Heart right ventricle (tissue), 16 donors: ENCODE measurements at places on chromosomes 2 and 18. TPM values are rescaled to one million over a fixed set of nuclear protein-coding genes. Genes with fewer than 3 reads are reported as not detected.
A peak's percentile ranks its signal among the peaks of the same experiment; 100 is the strongest.

GRCh38 chr2:232592772-232593395, 40.5 kb upstream of the EFHD1 start:
- no peak for DNase-seq

GRCh38 chr2:203672856-203673255, 33.6 kb upstream of the CD28 start:
- DNase-seq, result no peak

DNA sequence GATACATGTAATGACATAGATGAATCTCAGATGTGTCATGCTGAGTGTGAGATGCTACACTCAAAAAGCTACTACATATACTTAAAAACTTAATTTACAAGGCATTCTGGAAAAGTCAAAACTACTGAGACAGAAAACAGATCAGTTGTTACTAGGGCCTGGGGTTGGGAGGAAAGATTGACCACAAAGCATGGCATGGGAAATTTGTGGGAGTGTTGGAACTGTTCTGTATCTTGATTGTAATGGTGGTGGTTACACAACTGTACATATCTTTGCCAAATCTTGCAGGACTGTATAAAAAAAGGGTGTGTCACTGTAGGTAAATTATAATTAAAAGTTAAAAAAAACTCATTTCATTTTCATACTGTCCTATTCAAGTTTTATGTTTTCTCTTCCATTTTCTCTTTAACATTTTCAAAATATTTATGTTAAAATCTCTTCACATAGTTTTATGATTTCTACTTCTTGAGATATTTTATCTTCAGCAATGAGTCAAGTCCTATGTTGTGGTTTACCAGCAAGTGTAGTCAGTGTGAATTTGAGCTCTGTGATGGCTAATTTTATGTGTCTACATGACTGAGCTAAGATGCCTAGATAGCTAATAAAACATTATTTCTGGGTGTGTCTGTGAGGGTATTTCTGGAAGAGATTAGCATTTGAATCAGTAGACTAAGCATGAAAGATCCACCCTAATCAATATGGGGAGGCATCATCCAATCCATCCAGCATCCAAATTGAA, 58.6 kb upstream of the VRK2 start:
- DNase-seq, result no peak

DNA sequence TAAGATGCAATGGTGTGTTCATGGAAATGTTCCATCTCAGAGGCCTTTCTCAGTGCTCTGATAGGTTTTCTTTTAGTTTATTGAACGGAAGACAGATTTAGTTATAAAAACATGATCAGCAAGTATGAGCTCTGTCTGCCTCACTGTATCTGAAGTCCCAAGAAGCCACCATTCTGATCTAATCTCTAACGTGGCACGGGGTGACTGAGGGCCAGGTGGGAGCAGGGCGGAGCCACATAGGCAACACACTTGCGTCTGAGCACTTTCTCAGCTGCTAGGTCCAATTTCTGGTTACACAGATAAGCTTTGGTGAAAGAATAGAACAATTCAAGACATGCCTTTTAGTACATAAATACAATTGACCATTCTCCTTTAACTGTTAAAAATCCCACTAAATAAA, 60.4 kb downstream of the SNTG2 start:
- no peak for DNase-seq

- no peak for DNase-seq
These were observed 186.3 kb downstream of the MYCN start for GRCh38 chr2:16126517-16127275.

- no peak for DNase-seq
These were observed 141.0 kb upstream of the BCL2L11 start for GRCh38 chr2:110979471-110980338.

DNA sequence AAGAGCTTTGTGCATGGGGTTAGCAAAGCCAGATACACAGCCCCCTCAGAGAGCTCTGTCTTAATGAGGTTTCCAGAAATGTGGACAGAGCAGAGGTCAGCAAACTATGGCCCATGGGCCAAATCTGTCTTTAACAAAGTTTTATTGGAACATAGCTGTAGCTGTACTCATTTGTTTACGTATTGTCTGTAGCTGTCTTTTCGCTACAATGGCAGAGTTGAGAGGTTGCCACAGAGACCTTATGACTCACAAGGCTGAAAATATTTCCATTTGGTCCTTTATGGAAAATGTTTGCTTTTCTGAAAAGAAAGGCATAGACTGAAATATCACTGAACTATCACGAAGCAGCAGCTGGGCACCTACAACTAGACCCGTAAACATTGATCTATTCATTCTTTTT, 841.8 kb downstream of the SLC4A3 start:
- no peak for DNase-seq

DNA sequence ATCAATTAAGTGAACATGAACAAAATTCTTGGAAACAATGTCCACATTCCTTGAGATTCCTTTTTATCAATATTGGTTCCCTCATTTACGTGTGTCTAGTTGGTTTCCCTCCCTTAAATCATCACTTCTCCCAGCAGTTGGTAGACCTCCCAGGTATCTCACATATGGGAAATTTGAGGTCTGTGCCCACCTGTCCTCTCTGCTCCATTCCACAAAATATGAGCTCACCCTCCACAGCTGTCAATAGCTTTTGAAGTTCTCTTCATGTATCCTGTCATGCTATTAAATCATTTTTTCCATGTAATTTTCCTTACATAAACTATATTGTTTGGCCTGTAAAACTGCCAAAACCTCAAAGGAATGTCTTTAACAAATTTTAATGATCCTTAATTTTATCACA, 992.2 kb upstream of the ACVR2A start:
- DNase-seq, result no peak

GRCh38 chr2:62110415-62111025, 85.4 kb upstream of the B3GNT2 start:
- no peak for DNase-seq

DNA sequence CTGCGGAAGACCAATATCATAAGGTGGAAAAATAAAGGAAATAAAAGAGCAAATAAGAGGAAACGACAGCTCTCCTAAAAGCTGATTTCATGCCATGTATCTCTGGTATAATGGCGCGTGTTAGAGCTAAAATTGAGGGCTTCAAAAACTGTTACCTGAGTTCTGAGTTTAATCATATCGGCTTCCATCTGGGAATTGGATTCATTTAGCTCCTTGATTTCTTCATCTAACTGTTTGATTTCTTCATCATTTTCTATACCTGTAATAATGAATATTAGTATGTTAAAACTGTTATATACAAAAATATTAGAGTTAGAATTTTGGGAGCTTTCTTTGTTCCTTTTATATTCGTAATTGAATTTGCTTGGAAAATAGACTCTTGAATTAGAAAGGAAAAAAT, 57.2 kb upstream of the PXDN start:
- DNase-seq, result no peak

DNA sequence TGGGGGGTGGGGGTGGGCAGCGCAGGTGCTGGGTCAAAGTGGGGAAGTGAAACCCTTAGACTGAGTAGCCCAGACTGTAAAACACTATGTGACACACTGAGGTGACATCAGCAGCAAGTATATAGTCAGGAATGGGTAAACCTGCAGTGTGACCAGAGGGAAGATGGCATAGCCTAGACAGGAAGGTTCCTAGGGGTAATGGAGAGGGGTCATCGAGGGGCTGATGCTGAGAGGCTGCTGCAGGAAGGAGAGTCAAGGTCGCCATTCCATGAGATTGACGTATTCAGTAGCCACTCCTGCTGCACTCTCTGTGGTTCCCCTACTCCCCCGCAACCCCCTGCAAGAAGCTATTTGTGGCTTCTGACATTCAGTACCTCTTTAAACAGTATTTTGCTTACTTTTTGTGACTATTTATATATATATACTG, 111.7 kb downstream of the CHST9 start:
- DNase-seq, result no peak

GRCh38 chr2:33258387-33258786, 218.1 kb upstream of the RASGRP3 start:
- DNase-seq, result no peak

DNA sequence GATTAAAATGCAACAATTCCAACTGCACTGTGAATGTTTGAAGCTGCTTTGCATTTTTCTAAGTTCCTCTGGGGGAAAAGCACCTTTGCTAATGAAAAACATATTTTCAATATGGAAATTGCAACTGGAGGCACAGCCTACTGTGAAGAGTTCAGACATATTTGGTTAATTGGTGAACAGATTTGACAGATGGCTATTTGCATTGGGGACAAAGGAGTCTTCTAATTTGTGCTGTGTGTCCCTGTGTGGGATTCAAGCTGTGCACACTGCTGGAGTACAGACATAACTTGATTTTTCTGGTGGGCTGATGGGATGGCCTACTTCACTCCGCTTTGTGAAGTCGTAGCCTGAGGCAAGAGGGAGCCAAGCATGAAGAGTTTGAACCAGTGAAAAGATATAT, 40.7 kb upstream of the ARHGAP25 start:
- no peak for DNase-seq

- no peak for DNase-seq
These were observed 350.7 kb upstream of the SYT4 start for GRCh38 chr18:43627848-43628530.

GRCh38 chr2:56155188-56155587, 28.6 kb upstream of the CCDC85A start:
- no peak for DNase-seq

DNA sequence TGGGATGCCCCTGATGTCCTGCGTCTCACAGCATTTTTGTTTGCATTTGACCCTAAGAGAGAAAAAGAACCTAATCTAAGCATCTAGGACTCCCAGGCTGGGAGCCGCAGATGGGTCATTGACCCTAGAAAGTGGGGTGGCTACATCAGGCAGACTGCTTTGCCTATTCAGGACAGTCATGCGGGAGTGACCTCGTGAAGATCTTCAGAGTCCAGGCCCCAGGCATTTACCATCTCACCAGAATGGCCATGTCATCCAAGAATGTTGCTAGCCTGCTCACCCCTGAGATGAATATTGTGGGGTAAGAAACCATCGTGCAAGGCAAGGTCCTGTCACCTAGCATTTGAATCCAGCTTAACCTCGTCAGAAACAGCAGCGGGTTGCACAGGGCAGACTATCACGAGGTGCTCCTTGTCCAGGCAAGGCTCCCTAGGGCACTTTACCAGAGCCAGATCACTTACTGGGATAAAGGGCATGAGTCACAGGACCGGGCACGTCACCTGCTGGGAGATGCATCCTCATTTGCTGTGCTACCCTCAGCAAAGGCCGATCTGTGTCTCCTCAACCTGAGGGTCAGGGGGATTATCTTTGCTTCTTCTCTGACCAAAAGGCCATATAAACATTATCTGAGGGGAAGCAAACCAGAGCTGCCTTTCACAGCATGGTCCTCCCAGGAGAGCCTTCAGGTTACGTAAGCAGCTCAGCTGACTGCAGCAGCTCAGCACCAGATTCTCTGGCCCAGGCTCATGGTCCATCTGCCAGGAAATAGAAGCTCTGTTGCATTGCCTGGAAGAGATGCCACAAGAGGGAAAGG, 162.3 kb downstream of the ACKR3 start:
- peak; percentile 83 for DNase-seq

- DNase-seq, result no peak
These were observed 215.6 kb downstream of the MTX2 start for GRCh38 chr2:176484838-176485237.

DNA sequence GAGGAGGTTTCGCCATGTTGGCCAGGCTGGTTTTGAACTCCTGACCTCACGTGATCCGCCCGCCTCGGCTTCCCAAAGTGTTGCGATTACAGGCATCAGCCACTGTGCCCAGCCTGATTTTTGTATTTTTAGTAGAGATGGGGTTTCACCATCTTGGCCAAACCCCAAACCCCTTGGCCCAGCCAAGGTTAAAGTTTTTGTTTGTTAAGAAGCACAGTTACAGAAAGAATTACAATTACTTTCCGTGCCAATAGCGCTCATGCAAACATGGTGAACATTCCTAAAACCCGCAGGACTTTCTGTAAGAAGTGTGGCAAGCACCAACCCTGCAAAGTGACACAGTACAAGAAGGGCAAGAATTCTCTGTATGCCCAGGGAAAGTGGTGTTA, 26.1 kb downstream of the ITSN2 start:
- DNase-seq, result no peak

GRCh38 chr18:63255435-63255834, 64.1 kb downstream of the BCL2 start:
- no peak for DNase-seq

CPSF3 gene
- 13.8 TPM for polyA plus RNA-seq

SKA1 gene
- polyA plus RNA-seq, result 0.12 TPM

MYO7B gene
- polyA plus RNA-seq, result 1.4 TPM

EN1 gene
- polyA plus RNA-seq, result not detected

ALPI gene
- not detected for polyA plus RNA-seq
